ENCODE measurements at places on chromosomes 1 and 21.

- no peak for DNase-seq
Observed at GRCh38 chr1:66373157-66373591, 160.8 kb upstream of the SGIP1 start.

DNA sequence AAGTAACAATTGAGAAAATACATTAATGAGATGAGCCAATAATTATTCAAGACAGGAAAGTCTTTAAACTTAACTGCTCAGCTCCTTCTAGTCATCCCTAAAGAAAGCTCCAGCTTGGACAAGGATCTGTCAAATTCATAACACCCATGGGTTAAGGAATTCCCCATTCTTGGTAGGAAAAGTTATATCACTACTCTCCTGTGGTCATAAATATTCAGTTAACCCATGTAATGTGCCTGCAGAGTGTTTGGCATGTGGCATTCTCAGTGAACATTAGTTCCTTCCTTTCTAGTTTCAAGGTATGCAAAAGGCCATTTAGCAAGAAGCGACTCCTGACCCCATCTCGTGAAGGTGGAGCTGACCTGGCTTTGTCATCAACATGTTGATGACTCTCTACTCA is 76.7 kb upstream of the VCAM1 start:
- DNase-seq: no peak

- DNase-seq: peak; percentile 68
Observed at GRCh38 chr1:205227584-205228013, at the start of gene TMCC2. Gene TMCC2 (plus strand): TSS chr1:205227946. CDS start chr1:205228565, 619 bp downstream.

DNA sequence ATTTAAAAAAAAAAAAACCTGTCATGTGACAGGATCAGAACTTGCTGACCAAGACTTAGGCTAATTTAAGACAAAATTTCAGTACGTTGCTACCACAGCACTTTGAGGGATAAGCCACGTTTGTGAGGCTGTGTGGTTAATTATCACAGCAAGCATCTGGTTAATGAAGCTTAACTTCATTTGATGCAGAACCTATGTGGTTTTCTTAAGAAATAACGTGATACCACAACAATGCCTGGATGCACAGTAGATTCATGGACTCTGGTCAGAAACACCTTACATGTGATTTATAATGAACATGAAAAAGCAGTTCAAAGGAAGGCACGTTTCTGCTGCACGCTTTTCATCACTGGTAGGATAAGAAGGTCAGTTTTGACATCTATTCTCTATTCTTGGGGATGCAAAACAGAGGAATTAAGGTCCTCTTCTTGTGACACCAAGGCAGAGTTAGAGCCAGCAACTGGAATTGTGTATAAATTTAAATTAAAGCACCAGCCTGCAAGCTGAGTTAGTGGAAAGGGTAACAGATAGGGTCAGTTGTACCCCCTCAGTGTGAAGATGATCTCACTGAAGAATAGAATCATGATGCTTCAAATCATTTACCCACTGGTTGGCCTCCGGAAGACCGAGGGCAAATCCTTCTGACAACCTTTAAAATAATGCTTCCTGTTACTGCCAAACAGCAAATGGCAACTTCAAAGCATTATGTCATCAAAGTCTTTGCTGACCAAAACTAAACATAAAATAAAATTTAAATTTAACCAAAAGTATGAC is 6.0 kb upstream of the KRTAP8-1 start:
- no peak for DNase-seq

- no peak for DNase-seq
Observed at GRCh38 chr1:6087377-6087772, 41.7 kb downstream of the KCNAB2 start.

DNA sequence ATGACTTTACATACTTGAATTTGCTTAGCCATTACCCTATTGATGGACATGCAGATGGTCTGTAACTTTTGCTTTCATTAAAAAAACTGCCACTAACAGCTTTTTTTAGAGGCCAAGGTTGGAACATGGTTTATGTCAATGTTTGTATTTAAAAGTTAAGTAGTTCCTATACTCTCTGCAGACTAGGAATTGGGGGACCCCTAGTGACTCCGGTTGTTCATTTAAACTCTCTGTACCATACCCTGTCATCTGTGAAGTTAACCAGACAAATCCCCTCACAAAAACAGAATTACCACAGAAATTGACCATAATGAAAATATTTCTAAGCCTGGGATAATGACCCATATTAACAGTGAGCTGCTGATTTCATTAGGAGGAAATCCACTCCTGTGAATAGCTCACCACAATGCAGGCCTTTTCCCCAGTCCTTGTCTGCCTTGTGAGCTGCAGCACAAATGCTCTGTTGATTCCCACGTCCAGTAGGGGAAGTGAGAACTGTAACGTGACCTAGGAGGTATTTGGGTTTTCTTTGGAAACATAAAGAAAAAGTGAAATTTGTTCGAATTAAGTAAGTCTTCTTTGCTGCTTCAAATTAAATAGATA is 30.2 kb upstream of the CD101 start:
- no peak for DNase-seq

- DNase-seq: no peak
Observed at GRCh38 chr21:38660333-38661196, 145.2 kb upstream of the ETS2 start.

- no peak for DNase-seq
Observed at GRCh38 chr1:245588116-245588639, 433.4 kb downstream of the KIF26B start.

GRCh38 chr1:100612540-100612939 is 74.6 kb downstream of the GPR88 start:
- DNase-seq: no peak

GRCh38 chr21:34791776-34792503 is 123.1 kb downstream of the CLIC6 start:
- no peak for DNase-seq

DNA sequence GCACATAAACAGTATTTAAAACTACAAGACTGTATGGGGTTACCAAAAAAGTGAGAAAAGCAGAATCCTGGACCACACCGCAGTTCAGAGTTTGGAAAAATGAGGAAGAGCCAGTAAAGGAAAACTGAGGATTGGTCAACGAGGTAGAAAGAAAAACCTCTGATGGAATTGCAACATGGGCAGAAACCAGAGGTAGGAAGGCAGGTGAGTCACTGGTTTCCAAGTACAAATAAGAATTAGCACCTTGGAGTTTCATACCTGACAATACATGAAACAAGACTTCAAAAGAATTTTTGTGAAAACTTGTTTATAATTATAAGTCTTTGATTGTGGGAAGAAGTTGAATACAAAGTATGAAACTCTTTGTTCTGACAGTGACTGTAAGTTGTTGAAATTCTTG is 533.7 kb upstream of the DAB1 start:
- no peak for DNase-seq

- DNase-seq: no peak
Observed at GRCh38 chr1:69836971-69837636, 269.4 kb downstream of the LRRC7 start.

DNA sequence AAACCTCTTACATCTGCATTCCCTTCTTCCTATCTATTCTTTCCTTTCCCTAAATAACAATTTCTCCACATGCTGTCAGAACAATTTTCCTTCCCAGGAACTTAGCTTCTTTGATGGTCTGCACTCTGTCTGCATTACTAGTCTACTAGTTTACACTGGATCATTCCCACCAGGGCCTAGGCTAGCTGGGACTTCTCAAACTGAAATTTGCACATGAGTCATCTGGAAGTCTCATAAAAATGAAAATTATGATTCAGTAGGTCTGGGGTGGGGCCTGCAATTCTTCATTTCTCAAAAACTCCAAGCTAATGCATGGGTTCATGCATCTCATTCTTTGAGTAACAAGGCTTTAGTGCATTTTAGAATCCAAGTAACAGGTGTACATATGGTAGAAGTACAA is 74.2 kb downstream of the GABPA start:
- DNase-seq: no peak

DNA sequence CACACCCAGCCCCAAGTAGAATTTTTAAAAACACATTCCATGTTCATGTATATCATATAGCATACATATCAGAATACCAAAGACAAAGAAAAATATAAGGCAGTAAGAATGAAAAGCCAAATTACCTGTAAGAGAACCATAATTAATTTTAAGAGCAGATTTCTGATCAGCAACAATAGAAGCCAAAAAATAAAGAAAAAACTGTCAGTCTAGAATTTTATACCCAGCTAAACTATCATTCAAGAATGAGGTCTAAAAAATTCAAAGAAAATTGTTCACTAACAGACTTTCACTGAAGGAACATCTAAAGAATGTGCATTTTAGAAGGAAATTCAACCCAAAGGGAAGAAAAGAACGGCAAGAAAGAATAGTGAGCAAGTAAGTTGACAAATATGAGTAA is 10.6 kb upstream of the FUCA1 start:
- no peak for DNase-seq

GRCh38 chr1:23756676-23757075 is 13.4 kb downstream of the ELOA start:
- DNase-seq: no peak

- DNase-seq: no peak
Observed at GRCh38 chr21:30336596-30336995, 898 bp downstream of the KRTAP27-1 start.

GRCh38 chr1:86825319-86825718 is 88.6 kb downstream of the SELENOF start:
- no peak for DNase-seq

GRCh38 chr1:228088586-228089498 is 6.3 kb downstream of the ARF1 start:
- DNase-seq: no peak

DNA sequence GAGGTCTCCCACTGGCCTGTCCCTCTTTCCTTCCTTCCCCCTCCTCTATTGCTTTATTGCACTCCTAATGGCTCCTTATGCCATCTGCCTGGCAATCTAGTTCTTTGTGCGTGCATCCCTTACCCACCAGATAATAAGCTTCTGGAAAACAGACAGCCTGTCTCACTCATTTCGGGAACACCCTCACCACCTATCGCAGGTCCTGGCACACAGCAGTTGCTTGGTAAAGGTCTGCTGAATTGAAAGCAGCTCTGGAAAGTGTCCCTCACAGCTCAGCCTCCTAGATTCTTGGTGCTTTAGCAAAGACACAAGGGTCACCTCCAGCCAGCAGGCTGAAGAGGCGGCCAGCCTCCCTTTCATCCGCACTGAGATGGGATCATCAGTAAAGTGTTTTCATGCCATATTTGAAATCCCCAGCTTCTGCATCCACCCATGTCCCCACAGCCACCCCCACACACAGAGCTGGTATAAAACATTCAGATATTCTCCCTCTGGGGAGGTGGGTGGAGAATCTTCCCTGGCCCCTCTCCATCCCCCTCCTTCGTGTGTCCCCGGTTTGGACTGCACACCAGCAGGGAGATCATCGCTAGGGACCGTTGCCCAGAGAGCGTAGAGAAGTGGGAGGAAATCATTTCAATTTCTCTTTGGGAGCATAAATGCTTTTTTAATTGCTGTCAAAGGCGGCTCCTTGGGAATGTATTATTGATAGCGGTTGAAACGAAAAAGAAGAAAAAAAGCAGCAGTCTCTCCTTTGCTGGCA is 29.1 kb upstream of the ATP2B4 start:
- no peak for DNase-seq

- no peak for DNase-seq
Observed at GRCh38 chr1:47621483-47621882, 183.6 kb downstream of the FOXD2 start.

GRCh38 chr1:183792300-183792699 is 12.6 kb upstream of the RGL1 start:
- DNase-seq: no peak

GRCh38 chr1:6971048-6971447 is 185.8 kb downstream of the CAMTA1 start:
- DNase-seq: no peak

DNA sequence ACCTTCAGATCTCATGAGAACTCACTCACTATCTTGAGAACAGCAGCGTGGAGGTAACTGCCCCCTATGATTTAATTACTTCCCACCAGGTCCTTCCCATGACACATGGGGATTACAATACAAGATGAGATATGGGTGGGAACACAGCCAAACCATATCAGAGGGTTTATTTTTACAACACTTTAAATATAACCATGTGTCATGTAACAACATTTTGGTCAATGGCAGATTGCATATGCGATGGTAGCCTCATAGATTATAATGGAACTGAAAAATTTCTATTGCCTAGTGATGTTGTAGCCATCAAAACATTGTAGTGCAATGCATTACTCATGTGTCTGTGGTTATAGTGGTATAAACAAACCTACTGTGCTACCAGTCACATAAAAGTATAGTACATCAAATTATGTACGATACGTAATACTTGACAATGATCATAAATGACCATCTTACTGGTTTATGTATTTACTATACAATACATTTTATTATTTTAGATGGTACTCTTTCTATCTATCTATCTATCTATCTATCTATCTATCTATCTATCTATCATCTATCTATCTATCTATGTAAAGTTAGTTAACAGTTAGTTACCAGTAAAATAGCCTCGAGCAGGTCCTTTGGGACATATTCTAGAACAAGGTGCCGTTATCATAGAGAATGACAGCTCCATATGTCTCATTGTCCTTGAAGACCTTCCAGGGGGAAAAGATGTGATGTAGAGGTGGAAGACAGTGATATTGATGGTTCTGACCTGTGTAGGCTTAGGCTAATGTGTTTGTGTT is 12.6 kb upstream of the S100B start:
- DNase-seq: no peak

DNA sequence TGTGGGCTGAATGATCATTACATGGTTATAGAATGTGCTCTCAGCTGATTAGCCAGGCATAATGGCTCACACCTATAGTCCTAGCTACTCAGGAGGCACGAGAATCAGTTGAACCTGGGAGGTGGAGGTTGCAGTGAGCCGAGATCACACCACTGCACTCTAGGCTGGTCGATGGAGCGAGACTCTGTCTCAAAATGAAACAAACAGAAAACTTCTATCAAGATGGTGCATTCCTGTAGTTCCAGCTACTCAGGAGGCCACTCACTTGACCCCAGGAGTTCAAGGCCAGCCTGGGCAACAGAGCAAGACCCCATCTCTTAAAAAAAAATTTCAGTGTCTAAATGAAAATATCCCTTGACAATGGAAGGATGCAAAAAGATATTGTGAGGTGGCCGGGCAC is 10.9 kb downstream of the TIMM17A start:
- DNase-seq: no peak

- no peak for DNase-seq
Observed at GRCh38 chr1:8870103-8870502, 8.4 kb downstream of the ENO1 start.
